ENCODE measurements at places on chromosomes 2 and 18.

GRCh38 chr2:49069829-49070228 is 84.5 kb downstream of the FSHR start:
- no peak for DNase-seq

GRCh38 chr2:136059036-136059472 is 58.9 kb downstream of the CXCR4 start:
- DNase-seq: no peak

- DNase-seq: no peak
These were observed 48.0 kb downstream of the TRABD2A start for GRCh38 chr2:84832772-84833461.

- no peak for DNase-seq
These were observed 83.8 kb downstream of the LONRF2 start for GRCh38 chr2:100238471-100238870.

- no peak for DNase-seq
These were observed 196.8 kb upstream of the SESTD1 start for GRCh38 chr2:179461420-179461819.

Measured in pancreas (tissue), 10 donors.